ENCODE measurements at places on chromosomes 16 and 17. TPM values are rescaled to one million over a fixed set of nuclear protein-coding genes. Genes with fewer than 3 reads are reported as not detected.

GRCh38 chr16:64074706-64075105 lies 1047.2 kb downstream of the CDH11 start:
- peak; percentile 86 for DNase-seq

- DNase-seq: no peak
Measured at GRCh38 chr16:60100371-60100770, 1366.3 kb upstream of the GOT2 start.

DNA sequence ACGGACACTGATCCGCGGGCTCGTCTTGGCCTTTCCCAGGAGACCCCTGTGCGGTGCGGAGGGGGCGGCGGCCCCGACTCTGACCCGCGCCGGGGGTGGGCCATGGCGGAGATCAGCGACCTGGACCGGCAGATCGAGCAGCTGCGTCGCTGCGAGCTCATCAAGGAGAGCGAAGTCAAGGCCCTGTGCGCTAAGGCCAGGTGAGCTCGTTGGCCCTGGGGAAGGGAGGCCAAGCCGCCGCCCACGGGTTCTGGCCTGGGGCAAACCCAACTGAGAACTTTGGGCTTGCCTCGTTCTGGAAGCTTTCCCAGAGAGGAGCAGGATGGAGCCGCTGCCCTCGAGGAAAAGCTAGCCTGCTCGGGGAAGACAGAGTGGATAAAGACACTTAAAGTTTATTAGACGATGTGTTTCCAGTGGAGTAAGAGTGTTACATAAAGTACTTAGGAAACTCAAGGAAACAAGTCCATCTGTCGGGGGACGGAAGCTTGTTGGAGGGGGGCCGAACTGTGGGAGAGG lies 540 bp downstream of the PPP4C start:
- DNase-seq: no peak

- DNase-seq: no peak
Measured at GRCh38 chr16:87068762-87069150, 248.4 kb downstream of the C16orf95 start.

GRCh38 chr16:50651835-50652438 lies 29.2 kb downstream of the SNX20 start:
- DNase-seq: no peak

GRCh38 chr17:34198519-34198918 lies 56.6 kb upstream of the CCL2 start:
- DNase-seq: no peak

GRCh38 chr16:78566397-78567073 lies 467.1 kb downstream of the WWOX start:
- DNase-seq: no peak

DNA sequence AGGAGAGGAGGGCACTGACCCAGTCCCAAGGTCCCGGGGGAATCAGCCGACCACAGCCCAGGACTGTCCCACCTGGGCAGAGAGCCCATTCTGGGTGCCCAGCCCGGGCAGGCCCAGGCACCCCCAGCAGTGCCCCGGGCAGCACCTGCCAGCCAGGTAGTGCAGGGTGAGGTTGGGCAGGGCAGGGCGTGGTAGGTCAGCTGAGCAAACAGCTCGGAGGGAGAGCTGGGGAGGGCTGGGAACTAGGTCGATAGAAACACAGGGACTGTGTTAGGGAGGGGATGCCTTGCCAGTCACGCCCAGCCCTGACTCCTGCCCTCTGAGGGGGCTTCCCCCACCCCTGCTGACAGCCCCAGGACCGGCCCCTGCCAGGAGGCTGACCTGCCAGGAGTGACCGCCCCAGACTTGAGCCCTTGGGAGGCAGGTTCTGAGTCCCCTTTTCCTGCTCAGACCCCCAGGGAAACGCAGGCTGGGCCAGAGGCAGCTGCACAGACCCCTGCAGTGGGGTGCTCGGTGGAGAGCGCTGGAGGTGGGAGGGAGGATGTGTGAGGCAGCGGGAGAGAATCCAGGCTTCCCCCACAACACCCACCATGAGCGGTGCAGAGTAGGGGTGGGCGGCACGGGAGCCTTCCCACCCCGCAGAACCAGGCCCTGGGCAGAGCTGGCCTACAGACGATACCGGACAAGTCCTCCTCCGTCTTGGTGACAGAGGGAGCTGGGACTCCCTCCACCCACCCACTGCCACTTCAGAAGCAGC lies 4.7 kb downstream of the HS3ST6 start:
- DNase-seq: no peak

DNA sequence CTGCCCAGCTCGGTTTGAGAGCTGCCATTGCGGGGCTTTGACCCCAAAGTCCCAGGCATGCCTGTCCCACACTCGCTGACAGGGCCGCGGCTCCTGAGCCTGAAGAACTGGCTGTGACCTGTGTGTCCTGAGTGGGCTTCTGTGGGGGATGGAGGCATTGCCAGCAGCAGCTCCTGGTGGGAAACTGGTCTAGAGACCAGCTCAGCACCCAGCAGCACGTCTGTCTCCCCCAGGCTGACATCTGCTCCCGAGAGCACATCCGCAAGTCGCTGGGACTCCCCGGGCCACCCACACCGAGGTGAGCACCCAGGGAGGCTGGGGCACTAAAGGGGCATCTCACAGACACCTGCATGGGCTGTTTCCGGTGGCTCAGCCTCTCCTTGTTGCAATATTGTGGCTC lies 13.4 kb downstream of the ENDOV start:
- no peak for DNase-seq

DNA sequence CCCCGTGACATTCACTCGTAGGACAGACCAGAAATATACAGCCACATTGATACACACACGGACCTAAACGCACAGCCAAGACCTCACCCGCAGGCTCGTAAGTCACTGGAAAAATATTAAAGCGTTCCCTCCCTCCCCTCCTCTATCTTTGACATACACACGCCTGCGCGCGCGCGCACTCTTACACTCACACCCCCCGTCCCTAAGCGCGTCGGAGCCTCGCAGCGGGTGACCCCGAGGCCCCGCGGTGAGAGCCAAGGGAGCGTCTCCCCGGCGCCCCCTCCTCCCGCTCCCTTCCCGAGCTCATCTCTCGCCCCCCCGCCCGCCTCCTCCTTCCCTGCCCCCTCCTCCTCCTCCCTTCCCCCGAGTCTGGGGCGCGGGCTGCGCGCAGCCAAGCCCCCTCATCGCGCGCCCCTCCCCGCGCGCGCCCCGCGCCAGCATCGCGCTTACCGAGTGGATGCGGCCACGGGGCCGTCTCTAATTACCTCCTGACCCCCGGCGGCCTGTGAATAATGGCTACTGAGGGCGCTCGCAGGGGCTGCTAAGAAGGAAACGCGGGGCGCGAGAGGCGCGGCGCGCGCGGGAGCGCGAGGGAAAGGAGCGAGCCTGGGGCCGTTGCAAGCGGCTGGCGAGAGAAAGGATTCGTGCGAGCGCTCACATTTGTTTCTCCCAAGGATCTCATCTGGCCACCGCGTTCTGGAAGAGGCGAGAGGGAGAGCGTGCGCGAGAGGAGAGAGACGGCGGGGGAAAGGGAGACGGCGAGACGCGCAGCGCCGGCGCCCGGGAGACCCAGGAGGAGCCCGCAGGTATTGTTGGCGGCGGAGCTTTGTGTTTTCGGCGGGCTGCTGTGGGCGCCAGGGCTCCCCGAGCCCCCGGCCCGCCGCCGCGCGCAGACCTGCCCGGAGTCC lies 42.4 kb downstream of the RAI1 start:
- DNase-seq: peak; percentile 92

DNA sequence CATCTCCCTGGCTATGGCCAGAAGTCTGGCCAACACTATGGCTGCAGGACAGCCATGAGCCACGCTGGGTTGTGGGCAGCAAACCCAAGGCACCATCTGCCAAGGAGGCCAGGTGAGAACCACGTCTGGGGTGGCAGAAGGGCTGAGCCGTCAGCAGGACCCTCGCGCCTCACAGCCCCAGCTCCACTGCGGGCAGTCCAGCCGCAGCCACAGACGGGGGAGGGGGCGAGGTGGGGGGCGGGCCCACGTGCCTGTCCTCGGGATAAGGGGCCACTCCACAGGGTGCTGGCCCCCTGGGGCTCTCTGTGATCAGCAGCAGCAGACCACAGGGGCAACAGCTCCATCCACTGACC lies 6.5 kb upstream of the BAIAP2 start:
- DNase-seq: no peak

GRCh38 chr17:18002171-18002570 lies 29.5 kb downstream of the DRC3 start:
- no peak for DNase-seq

DNA sequence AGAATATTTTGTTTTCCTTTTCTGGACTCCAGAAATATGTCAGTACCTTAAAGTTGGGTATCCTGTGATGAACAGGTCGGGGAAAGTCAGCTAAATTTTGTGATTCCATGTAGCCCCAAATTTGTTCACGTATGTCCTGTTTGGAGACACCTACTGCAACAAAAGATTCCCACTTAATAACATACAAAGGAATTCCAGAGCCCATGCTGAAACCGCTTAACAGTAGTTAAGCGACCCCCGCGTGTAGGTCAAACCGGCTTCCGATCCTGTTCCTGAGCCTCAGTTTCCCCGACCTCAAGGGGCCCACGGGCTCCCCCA lies 477 bp downstream of the MTHFSD start:
- DNase-seq: no peak

The OR1F1 gene
- polyA plus RNA-seq: not detected

The AIPL1 gene
- not detected for polyA plus RNA-seq

The CRLF3 gene
- polyA plus RNA-seq: 13.8 TPM

The FOXJ1 gene
- polyA plus RNA-seq: 0.11 TPM

The SOX9 gene
- 11.5 TPM for polyA plus RNA-seq

The CDK5R1 gene
- 8.1 TPM for polyA plus RNA-seq

The GRIN2C gene
- polyA plus RNA-seq: 1.3 TPM

The APOBR gene
- polyA plus RNA-seq: 1.5 TPM

The SDR42E1 gene
- 0.96 TPM for polyA plus RNA-seq

The TBKBP1 gene
- 36.9 TPM for polyA plus RNA-seq

The WSCD1 gene
- 44.2 TPM for polyA plus RNA-seq

The HOXB3 gene
- 10.6 TPM for polyA plus RNA-seq

The TMEM238L gene
- 0.11 TPM for polyA plus RNA-seq

The SLC5A11 gene
- polyA plus RNA-seq: not detected

The SLC16A13 gene
- 1.0 TPM for polyA plus RNA-seq

Measured in muscle of leg (tissue), 16 donors.